Epithelial cell of proximal tubule (primary cell): ENCODE measurements at places on chromosomes 5 and 9. TPM values are rescaled to one million over a fixed set of nuclear protein-coding genes. Genes with fewer than 3 reads are reported as not detected.

The C5orf47 gene
- total RNA-seq = not detected in 2 replicates

The IL3 gene
- not detected in 2 replicates for total RNA-seq

The LCN15 gene
- not detected in 2 replicates for total RNA-seq

The SHISAL2B gene
- not detected in 2 replicates for total RNA-seq

The PCSK1 gene
- total RNA-seq = not detected in 2 replicates

The ADAMTS19 gene
- 0.12 and 0.72 TPM in 2 replicates for total RNA-seq

The PCDHGB5 gene
- total RNA-seq = 4.0 and 6.5 TPM in 2 replicates

The NRARP gene
- total RNA-seq = 2.2 and 4.9 TPM in 2 replicates

The HINT2 gene
- total RNA-seq = 25.9 and 32.5 TPM in 2 replicates

The C1QTNF3 gene
- total RNA-seq = 0.36 and 2.8 TPM in 2 replicates

The UBAP2 gene
- total RNA-seq = 19.1 and 28.9 TPM in 2 replicates

The SPINK7 gene
- not detected in 2 replicates for total RNA-seq

The CCNB1 gene
- total RNA-seq = 243 and 380 TPM in 2 replicates

The BASP1 gene
- total RNA-seq = 106 and 135 TPM in 2 replicates

The GABRA6 gene
- total RNA-seq = not detected in 2 replicates

The ST8SIA4 gene
- 0.12 and 0.72 TPM in 2 replicates for total RNA-seq

The C9 gene
- total RNA-seq = not detected in 2 replicates

The LRRC19 gene
- total RNA-seq = not detected in 2 replicates

The ZFP2 gene
- 0.29 and 0.86 TPM in 2 replicates for total RNA-seq

DNA sequence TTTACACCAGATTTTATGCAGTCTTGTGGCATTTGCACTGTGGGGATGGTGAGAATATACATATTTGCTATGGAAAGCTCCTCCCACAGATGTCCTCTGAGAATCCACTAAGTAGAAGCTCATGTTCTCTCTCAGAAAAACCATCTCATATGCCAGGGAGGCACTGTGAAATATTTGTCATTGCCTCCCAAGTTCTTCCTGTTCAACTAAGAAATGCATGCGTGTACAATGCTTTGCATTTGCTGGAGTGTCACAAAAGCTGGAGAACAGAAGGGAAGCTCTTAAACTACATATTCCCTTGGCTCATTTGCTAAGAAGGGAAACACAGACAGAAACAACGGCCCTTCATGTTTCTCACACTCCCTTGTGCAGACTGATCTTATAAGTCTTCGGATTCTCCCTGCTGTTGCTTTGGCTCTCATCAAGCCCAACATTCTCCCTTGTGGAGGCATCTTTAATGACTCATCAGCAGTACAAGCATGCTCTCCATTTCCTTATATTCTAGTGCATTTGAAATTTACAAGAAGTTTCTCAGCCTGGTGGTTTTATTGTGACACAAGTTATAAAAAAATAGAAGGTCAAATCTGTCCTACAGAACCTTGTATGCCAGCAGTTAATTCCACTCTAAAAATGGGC is 220.6 kb downstream of the TRIM36 start:
- DNase-seq = no peak

- DNase-seq = no peak
Observed at GRCh38 chr5:69414885-69415583, at the start of gene MARVELD2. Gene MARVELD2, plus strand, starts transcription at chr5:69415116. Its CDS starts 4,270 bp downstream, at chr5:69419386.

- DNase-seq = no peak
Observed at GRCh38 chr9:134623258-134624066, 18.1 kb upstream of the COL5A1 start.

- no peak for DNase-seq
Observed at GRCh38 chr5:5271786-5272321, 131.7 kb downstream of the ADAMTS16 start.

- DNase-seq = no peak
Observed at GRCh38 chr9:122342323-122343050, 28.3 kb upstream of the PTGS1 start.

DNA sequence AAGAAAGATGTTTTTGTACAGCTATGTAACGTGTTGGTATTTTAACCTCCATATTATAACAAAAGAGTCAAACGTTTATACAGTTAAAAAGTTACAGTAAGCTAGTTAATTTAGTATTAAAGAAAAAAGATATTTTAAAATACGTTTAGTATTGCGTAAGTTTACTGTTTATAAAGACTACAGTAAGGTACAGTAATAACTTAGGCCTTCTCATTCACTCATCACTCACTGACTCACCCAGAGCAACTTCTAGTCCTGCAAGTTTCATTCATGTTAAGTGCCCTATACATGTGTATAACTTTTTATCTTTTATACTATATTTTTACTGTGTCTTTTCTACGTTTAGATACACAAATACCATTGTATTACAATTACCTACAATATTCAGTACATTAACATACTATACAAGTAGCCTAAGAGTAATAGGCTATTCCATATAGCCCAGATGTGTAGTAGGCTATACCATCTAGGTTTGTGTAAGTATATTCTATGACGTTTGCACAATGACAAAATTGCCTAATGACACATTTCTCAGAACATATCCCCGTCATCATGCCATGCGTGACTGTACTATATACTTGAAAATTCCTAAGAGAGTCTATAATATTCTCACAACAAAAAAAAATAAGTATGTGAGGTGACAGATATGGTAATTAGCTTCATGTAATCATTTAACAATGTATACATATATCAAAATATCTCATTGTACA is 33.8 kb downstream of the ERP44 start:
- no peak for DNase-seq

- no peak for DNase-seq
Observed at GRCh38 chr5:150791536-150791935, 13.0 kb downstream of the SMIM3 start.

DNA sequence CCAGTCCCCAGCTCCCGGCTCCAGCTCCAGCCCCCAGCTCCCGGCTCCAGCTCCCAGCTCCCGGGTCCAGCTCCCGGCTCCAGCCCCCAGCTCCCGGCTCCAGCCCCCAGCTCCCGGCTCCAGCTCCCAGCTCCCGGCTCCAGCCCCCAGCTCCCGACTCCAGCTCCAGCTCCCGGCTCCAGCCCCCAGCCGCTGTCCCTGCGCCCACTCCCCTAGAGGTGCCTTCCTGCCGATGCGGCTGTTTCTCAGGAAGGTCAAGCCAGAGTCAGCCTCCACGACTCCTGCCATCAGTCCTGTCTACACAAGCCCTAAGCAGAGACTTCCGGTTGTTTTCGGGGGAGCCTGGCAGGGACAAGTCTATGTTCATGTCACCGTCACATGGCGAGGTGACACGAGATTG is 74.8 kb downstream of the ZNF354C start:
- no peak for DNase-seq

DNA sequence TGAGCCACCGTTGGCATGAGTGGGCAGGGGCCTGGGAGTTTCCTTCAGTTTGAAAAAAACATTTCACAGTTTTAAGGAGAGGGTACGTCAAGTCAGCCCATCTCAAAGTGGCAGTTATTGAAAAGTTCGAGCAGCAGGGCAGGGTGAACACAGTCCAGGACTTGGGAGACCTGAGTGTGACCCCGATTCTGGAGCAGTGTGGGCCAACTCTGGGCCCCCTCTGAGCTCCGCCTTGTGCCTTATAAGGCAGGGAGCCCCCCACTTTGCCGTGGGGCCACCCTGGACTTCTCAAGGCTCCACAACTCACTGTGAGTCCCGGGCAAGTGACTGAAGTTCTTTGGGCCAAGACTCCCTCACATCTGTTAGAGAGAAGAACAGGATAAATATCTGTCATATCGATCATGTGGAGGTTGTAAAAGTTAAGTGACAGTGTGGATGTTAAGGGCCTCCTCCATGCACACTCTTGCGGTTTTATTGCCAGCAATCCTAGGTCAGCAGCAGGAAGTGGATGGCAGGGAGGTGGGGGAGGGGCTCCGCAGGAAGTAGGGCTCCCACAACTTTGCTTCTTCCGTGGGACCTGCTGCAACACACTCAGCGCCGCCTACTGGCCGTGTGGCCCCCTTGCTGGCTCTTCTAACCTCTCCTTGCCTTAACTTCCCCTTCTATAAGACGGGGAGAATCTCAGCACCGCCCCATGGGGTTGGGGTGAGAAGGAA is 38.4 kb downstream of the HRH2 start:
- no peak for DNase-seq

- DNase-seq = peak; percentile 96
Observed at GRCh38 chr5:121968910-121969607, 7.3 kb downstream of the SRFBP1 start.

DNA sequence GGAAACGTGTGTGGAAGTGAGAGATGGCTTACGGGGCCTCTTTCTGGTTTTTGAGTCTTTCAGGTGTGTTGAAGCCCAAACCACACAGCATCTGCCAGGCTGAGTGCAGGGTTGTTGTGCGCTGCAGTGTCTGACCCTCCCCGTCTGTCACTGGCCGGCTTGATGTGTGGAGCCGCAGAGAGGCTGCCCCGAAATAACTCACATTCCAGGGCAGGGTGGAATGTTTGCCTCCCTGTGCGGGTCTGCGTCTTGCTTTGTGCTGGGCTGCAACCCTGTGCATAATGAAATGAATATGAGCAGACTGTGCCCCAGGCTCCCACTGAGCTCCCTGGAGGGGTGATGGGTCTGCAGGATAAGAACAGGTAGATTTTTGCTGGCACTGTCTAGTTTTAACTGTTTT is 9.9 kb upstream of the PLEKHG4B start:
- DNase-seq = no peak

GRCh38 chr9:2023532-2023931 is 8.4 kb downstream of the SMARCA2 start:
- DNase-seq = no peak

- DNase-seq = no peak
Observed at GRCh38 chr9:131447148-131447547, 53.3 kb downstream of the PRRC2B start.

- DNase-seq = no peak
Observed at GRCh38 chr5:28275931-28276330, 1237.5 kb upstream of the CDH9 start.

DNA sequence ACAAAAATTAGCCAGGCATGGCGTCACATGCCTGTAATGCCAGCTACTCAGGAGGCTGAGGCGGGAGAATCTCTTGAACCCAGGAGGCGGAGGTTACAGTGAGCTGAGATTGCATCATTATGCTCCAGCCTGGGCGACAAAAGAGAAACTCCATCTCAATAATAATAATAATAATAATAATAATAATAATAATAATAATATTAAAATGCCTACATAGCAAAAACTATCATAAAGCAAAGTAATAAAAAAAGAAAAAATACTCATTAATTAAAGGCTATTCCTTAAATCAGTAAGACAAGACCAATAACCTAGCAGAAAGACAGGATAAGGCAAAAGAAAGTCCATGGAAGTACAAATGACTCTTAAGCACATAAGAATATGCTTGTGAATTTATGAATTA is 50.0 kb downstream of the MRPS27 start:
- DNase-seq = no peak

DNA sequence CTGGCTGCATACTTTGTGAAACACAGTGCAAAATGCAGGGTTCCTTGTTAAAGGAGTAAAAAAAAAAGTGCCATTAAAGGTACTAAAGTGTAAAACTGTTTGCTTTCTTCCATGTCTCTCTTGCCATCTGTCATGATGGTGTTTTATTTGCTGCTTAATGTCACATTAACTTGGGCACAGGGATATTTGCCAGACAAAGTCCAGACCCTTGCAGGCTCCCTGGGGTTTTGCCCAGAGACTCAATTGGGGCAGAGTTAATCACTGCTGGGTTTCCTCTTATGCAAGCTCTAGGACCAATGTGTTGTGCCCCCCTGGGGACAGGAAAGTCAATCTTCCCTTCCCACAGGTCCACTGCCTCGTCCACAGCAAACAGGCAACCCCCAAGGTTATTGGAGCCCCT is 274.3 kb upstream of the SGCD start:
- no peak for DNase-seq

GRCh38 chr5:168525856-168526255 is 3.2 kb upstream of the FBLL1 start:
- no peak for DNase-seq

GRCh38 chr9:4463824-4464223 is 26.4 kb upstream of the SLC1A1 start:
- DNase-seq = no peak

DNA sequence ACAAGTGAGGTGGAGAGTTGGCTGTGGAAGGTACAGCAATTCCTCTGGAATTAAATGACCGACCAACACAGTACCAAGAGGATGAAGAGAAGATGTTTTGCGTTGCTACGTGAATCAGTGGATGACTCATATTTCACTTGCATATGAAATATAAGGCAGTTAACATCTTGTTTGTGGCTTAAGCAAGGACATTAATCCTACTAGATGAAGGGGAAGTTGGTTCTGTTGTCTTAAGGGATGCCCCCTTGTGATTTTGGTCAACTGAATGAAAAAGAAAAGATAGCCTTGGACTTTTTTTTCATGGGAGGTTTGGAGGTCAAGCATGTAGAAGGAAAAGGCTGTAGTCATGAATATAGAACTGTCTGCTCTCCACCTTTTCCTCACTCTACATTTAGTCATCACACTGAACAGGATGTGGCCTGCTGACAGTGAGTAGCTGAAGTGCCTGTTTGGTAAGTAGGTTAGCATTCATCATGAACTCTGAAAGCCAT is 33.9 kb downstream of the VLDLR start:
- peak; percentile 56 for DNase-seq

- DNase-seq = no peak
Observed at GRCh38 chr5:37090123-37090726, 159.0 kb downstream of the CPLANE1 start.

- DNase-seq = no peak
Observed at GRCh38 chr9:89433826-89434225, 64.1 kb downstream of the SEMA4D start.

DNA sequence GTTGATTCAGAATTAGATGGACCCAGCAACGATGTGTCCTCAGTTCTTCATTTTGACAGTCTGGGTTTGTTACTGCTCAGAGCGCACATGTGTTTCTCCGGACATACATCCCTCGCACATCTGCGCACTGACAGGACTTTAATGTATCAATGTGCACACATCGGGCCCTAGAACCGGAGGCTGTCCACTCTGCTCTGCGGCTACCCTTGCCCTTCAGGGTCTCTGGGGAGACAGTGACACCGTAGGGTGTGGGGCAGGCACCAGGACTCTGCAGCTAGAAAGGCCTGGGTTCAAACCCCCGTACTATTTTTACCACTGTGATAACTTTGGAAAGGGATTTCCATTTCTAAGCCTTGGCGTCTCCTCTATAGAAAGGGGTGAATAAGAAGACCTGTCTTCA is 23.5 kb upstream of the LPCAT1 start:
- no peak for DNase-seq

- DNase-seq = peak; percentile 61
Observed at GRCh38 chr5:160230686-160231527, 1.6 kb downstream of the FABP6 start.

- DNase-seq = no peak
Observed at GRCh38 chr5:146327257-146327870, 11.3 kb upstream of the POU4F3 start.

DNA sequence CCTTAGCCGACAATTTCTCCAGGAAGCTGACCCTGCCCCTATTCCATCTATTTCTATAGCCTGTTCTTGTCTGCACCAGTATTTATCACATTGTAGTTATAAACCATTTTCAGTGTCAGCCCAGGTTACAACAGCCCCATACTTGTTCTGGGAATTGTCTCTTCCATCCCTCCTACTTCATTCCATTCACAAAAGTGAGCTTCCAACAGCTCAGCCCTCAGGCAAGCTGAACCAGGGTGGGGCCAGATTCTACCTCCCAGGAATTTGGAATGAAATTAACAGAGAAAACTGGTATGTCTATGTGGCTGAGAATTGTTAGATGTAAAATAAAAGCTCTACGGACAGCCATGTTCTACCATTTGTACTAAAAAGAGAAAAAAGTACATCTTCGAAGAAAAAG is 36.1 kb downstream of the STRBP start:
- no peak for DNase-seq

GRCh38 chr5:128403333-128403732 is 134.7 kb downstream of the FBN2 start:
- DNase-seq = no peak
